ENCODE measurements at places on chromosomes 4 and X.

DNA sequence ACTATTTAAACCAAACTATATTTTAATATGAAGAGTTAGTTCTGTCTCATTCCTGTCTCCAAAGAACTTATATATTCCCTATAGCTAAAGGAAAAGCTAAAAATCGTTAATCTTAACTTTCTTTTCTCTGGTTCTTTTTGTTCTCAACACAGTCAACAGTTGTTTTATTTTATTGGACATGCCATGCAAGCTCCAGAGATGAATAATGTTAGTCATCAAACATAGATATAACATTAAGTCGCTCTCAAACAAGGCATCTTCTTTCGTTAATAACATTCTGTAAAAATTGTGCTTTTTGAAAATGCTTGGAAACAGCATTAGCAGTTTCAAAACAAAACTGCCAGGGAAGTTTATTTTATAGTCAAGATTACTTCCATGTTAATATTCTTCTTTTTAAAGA, 117.9 kb upstream of the GPM6A start:
- DNase-seq: no peak

- no peak for DNase-seq
These were observed 417.8 kb upstream of the INTU start for GRCh38 chr4:127214931-127215330.

DNA sequence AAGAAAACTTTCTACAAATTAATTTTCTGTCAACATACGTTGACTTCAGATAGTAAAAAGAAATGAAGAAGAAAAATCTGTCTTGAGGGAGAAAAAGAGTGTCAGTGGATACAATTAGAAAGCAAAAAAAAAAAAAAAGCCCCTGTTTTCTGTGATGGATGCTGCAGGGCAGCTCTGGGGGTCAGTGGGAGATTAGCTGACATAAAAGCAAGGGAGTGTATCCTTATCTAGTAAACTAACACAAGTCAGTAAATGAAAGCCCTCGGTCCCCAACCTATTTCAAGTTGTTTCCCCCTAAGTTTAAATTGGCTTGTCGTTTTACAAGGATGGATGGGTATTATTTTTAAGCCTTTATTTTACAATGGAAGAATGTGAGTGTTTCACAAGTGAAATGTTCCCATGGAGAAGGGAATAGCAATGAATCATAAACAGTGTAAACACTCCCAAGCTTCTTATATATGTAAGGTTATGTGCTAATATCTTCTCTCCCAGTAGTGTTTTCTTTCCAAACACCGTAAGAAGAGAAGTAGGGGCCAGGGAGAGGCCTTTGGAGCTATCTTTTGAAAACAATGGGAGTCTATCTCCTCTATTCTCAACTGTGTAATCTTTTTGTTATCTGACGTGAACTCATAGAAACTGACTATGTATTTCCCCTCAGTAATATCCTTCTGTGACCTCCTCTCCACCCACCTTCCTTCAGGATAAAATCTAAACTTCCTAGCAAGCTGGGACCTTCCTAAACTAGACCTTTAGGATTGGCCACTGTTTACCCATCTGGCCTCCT, 347.7 kb downstream of the FBXO8 start:
- no peak for DNase-seq

GRCh38 chrX:136710325-136710951, 62.5 kb downstream of the CD40LG start:
- peak; percentile 57 for DNase-seq

GRCh38 chr4:156635051-156635450, 336.5 kb downstream of the PDGFC start:
- no peak for DNase-seq

DNA sequence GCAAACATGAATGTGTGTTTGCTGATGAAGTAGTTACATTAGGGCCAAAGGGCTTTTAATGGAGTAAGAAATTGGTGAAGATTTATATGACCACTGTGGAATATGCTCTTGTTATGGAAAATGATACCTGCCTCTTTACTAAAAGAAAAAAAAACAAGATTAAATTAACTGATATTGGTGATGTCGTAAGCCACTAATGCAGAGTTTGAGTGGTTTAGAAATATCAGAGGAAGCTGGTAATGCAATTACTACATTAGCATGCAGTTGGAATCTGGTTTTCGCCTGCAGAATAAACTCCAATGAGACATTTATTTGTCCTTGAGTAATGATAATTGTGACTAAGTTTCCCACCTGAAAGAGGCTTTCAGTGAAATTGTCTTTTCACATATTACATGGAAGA, 597.9 kb downstream of the GALNTL6 start:
- no peak for DNase-seq

GRCh38 chrX:68932611-68933010, 103.8 kb downstream of the EFNB1 start:
- no peak for DNase-seq

- no peak for DNase-seq
These were observed 393.8 kb upstream of the FSTL5 start for GRCh38 chr4:162557516-162558106.

DNA sequence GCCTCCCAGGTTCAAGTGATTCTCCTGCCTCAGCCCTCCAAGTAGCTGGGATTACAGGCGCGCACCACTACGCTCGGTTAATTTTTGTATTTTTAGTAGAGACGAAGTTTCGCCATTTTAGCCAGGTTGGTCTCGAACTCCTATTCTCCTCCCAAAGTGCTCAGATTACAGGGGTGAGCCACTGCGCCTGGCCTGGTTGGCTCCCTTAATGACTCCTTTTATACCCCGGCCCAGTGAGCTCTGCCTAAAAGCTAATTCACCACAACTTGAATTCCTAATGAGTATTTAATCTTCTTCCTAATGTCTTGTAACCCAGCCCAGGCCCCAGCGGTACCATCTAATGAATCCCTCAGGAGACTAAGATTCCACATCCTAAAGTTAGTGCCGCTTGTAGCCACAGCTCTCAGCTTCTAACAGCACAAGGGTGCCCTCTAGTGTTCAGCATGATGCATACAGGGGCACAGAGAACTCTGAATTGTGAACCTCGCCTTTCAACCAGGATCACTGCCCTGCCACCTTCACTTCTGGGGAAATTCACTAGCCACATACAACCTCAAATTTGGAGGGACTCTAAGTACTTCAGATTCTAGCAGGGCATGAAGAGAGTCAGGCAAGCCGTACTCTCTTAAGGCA, 89.5 kb downstream of the OR13H1 start:
- peak; percentile 10 for DNase-seq

DNA sequence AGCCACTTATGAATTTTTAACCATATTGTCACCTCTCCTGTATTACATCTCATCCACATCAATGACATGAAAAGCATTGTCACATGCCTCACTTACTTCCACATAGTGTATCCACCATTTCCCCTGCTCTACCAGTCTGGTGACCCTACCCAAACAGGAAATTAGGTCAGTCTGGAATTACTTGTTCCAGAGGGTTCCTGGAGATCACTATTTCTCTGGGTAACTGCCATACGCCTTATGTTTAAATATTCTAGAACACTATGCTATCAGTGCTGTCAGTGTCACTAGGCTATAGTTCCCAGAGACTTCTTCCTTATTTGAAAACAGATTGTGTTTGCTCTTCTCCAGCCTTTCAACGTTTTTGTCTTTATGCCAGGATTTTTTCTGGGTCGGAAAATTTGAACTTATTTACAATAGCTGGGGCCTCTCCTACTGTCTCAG, 15.0 kb downstream of the SRPX2 start:
- DNase-seq: no peak

- DNase-seq: no peak
These were observed 91.6 kb downstream of the AREG start for GRCh38 chr4:74536557-74536956.

DNA sequence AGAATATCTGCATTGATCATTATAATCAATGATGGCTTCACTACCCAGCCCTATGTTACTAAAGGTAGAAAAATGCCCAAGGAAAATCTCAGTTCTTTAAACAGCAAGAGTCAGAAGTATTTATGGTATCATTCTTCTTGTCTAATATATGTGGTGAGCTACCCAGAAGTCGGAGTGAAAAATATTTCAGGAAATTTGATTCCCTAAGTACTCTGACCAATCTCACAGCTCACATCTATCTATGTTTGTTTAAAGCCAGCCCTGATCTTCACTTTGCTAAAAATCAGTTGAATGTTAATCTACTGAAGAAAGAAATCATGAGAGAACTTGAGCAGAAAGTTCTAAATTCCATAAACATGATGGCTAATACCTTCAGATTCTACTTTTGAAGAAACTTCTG, 522.9 kb upstream of the SLIT2 start:
- no peak for DNase-seq

- no peak for DNase-seq
These were observed 37.6 kb downstream of the C4orf50 start for GRCh38 chr4:5980436-5981155.

- no peak for DNase-seq
These were observed 601 bp upstream of the FGFBP2 start for GRCh38 chr4:15963576-15963975.

GRCh38 chr4:140095694-140096482, 58.1 kb downstream of the MAML3 start:
- DNase-seq: peak; percentile 69

DNA sequence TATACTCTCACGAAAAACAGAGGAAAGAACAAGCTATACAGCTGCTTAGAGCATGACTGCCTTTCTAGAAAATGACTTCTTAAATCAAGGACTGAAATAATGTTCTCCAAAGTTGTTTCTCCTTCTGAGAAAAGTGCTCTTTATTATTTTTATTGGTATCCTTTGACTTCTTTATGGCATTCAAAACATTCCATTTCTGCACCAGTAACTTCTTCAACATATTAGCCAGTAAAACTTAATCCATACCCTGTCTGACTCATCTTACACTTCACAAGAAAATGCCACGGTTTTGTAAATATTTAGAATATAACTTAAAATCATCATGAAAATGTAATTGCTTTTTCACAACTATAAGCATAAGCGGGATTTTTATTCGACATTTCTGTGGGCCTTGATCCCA, 180.4 kb downstream of the NR3C2 start:
- peak; percentile 26 for DNase-seq

GRCh38 chrX:116277351-116278225, 107.0 kb downstream of the AGTR2 start:
- DNase-seq: no peak

- no peak for DNase-seq
These were observed 1.6 kb downstream of the CXCL8 start for GRCh38 chr4:73741750-73742489.

DNA sequence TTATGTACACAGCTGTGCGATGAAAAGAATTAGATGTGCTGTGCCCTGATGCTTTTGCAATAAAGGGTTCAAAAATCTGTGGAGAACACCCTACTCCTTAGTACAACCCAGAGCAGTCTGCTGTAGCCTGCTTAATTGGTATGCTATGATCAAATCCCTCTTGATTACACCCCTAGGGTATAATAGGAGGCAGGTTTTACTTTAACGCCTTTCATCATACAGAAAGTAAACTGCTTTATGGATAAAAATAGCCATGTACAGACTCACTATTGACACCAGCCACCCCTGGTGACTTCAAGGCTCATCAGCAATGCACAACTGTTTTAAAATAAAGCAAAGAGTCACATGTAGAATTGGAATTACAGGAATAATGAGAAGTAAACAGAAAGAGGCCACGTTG, 315.3 kb downstream of the DMD start:
- no peak for DNase-seq

DNA sequence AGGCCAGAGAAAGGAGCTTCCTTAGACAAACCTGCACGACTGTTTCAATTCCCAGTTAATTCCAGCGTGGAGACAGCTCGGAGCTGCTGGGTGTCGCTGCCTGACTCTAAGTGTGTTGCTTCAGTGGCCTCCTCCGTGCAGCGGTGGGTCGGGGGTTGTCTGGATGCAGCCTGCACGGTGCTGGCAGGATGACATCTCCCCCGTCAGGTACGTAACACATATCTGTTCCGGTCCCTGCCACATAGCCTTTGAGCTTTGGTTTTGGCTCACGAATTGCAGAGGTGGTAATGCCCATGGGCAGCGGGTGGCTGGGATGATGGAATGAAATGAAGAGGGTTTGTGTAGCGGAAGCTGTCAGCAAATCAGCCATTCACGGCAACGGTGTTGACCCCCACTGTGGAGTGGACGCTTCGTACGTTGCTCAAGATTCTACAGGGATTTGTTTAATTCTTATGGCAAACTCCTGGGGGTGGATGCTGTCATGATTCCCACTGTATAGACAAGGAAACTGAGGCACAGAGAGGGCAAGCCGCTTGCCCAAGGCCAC, 33.7 kb upstream of the HMX1 start:
- DNase-seq: no peak

DNA sequence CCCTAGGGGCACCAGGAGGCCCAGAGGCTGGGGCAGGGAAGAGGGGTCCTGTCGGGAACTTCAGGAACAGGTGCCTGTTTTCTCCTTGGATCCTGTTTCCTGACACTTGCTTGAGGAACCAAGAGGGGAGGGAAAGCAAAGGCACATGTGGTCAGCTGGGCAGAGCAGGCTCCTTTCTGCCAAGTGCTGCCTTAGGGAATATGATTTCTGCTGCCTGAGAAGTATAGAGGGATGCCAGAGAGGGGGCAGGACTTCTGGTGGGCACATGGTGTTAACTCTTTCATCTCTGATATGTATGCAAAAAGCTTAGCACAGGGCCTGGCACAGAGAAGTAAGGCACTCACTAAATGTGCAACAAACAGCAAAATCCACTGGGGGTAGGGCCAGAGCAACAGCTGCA, 51.2 kb upstream of the PJA1 start:
- DNase-seq: no peak

- no peak for DNase-seq
These were observed 73.0 kb upstream of the ZNF518B start for GRCh38 chr4:10530137-10530786.

DNA sequence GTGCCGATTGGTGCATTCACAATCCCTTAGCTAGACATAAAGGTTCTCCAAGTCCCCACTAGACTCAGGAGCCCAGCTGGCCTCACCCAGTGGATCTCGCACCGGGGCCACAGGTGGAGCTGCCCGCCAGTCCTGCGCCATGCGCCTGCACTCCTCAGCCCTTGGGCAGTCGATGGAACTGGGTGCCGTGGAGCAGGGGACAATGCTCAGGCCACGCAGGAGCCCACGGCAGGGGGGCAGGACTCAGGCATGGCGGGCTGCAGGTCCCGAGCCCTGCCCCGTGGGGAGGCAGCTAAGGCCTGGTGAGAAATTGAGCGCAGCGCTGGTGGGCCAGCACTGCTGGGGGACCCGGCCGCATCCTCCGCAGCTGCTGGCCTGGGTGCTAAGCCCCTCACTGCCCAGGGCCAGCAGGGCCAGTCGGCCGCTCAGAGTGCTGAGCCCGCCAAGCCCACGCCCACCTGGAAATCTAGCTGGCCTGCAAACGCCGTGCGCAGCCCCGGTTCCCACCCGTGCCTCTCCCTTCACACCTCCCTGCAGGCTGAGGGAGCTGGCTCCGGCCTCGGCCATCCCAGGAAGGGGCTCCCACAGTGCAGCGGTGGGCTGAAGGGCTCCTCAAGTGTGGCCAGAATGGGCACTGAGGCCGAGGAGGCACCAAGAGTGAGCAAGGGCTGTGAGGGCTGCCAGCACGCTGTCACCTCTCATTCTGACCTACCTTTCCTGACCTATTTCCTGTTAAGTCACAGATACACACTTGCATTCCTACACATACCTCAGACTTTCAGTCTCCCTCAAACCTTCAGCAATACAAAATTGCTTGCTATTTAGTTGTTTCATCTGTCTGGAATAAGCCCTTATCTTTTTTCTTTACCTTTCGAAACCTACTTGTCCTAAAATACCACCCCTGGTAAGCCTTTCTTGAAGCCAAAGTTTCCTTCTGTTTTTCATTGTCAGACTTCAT, 20.7 kb downstream of the UBE2K start:
- no peak for DNase-seq

Data from RCC 7860 (cell line).